Stimulated activated CD4-positive, alpha-beta T cell treated with anti-CD3 and anti-CD28 coated beads, Interleukin-15, amount 100 ng/mL, for 48 hours (primary cell): ENCODE measurements at places on chromosomes 5 and 9.

GRCh38 chr9:72030767-72031166 lies 29.6 kb downstream of the C9orf57 start:
- no peak for DNase-seq

DNA sequence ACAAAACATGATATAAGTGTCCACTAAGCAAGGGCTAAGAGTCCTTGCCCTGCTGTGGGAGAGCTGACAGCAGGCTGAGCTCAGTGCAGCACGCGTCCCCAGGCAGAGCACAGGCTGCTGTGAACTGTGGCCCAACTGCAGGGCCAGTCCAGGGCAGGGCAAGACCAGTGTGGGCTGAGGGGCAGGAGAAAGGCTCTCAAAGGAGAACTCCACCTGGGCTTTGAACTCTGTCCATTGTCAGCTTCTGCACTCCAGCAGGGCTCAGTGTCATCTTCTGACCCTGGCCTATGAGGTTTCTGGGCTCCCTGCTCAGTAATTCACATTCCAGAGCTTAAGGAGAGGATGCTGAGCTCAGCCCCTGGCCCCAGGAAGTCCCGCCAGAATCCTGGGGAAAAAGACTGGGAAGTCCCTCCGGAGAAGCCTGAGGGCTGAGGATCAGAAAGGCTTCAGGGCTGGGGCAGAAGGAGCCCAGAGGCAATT lies 37.4 kb downstream of the LHFPL2 start:
- DNase-seq, result no peak

- no peak for DNase-seq
Observed at GRCh38 chr9:111034170-111034897, 3.9 kb downstream of the LPAR1 start.

GRCh38 chr9:126859111-126859510 lies 1.3 kb upstream of the ZBTB34 start:
- DNase-seq, result no peak

DNA sequence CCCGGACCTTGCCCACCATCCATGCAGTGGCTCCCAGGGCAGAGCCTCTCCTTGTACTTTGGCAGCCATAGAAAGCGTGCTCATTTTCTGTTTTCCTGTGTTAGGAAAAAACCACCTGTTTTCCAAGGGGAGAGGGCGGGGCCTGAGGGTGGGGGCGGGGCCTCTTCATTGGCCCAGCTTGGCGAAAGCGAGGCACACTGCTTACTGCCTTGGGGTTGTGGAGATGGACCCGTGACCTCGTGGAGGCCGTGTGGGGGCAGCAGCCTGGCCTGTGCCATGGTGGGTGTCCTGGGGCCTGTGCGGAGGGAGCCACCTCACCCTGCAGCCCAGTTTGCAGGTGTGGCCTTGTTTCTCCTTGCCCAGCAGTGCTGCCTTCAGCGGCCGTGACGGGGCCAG lies 4.4 kb upstream of the TOR4A start:
- no peak for DNase-seq

DNA sequence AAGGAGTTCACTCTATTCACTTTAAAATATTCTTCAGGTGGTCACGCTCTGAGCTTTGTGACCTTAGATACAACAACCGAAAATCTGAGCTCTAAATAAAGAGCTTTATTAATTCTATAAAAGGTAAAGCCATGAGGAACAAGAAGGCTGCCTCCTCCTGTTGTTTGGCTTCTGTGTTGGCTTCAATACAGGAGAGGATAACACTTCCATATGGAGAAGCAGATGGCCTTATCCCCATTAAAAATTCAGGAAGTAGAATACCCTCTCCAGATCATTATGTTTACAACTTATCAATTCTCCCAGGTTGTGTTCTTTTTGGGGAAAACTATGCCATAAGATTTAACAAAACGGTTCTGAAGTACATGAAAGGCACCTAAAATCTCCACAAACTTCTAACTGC lies 128.4 kb downstream of the TTC39B start:
- DNase-seq, result no peak

- no peak for DNase-seq
Observed at GRCh38 chr9:75775966-75776691, 114.3 kb upstream of the PCSK5 start.

DNA sequence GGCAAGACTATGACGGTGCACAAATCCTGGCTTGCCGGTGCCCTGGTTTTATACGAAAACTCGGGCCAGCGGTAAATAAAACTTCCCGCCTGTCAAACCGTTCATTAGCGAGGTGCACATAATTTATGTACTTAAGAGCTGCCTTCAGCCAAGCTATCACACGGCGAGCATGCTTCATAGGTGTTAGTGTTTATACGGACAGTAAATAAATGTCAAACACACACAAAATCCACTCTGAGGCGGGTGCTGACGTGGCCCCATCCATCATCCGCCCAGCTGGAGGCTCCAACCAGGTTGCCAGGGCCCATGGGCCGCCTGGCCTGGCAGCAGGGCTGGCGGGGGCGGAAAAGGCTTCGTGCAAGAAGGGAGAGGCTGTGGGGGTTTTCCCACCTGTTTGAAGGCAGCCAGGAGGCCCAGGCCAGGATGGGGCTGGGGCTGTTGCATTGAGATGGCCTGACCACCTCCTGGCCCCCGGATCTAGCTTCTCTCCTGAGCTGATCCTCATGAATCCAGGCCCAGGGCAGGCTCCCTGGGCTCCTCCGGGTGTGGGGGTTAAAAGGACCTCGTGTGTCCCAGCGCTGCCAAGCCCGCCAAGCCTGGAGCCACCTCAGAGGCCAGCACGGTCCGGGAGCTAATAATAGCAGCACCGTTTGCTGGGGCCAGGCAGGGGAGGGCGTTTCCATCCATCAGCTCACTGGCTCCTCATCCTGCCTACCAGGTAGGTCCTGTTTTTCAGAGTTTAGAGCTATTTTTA lies 43.2 kb downstream of the BARX1 start:
- no peak for DNase-seq

GRCh38 chr9:33472881-33473615 lies 676 bp downstream of the NOL6 start:
- DNase-seq, result no peak

DNA sequence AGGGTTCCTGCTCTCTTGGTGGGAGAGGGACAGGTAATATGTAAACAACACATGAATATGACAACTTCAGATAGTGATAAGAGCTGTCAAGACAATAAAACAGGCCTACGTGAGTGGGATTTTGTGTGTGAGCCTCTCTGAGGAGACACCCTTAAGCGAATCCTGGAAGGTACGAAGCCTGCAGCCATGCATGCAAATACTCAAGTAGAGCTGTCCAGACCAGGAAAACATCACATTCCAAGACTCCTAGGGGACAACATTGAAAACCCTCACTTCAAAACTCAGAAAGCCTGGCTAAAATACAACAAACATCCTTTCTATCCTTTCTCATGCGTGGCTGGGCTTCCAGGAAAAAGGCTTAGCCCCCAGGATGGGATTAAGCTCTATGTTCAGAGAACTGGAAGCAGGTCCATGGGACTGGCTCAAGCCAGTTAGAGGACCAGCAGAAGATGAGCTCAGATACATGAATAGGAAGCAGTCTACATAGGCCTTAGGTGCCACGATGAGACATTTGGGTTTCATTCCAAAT lies 124.8 kb upstream of the IQGAP2 start:
- DNase-seq, result no peak

DNA sequence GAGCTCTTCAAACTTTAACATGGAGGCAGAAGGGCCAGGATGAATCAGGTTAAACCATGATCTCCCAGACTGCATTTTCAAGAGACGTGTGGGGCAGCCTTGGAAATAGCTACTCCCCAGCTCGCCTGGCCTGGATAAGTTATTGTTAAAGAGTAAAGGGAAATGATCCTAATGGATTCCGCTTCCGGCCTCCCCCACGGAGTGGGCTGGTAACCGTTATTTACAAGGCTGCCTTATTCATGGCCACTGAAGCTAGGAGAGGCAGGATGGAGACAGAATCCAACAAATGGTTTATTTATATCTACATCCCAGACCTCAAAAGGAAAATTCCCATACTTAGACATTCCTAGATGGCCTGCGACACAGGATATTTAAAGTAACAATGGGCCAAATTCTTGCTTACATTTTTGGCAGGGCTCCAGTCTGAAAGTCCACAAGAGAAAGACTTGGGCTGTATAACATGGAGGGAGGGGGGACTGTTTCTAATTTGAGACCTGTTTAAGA lies 27.9 kb downstream of the SPRY4 start:
- DNase-seq, result no peak

DNA sequence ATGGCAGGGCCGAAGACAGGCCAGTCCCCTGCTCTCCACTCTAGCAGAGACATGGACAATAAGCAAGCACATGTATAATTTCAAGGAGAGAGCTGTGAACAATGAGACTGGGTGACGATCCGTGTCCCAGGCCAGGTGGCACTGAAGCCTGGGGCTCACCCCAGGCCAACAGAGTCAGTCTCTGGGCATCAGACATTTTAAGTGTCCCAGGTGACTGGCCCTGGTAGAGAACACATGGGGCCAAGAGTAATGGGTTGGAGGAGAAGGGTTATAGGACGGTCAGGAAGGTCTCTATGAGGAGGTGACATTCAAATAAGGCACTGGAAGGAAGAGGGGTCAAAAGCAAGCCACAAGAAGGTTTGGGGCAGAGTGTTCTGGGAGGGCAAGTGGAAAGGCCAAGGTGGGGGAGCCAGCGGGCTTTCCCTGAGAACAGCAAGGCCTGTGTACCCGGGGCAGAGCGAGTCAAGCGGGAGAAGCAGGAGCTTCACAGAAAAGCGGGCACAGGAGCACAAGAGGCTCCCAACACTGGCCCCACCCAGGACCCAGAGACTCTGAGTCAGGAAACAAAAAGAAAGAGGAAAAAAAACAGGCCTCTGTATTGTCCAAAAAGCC lies 1.1 kb upstream of the AKNA start:
- DNase-seq, result no peak

GRCh38 chr5:112480501-112480900 lies 61.4 kb upstream of the EPB41L4A start:
- no peak for DNase-seq

DNA sequence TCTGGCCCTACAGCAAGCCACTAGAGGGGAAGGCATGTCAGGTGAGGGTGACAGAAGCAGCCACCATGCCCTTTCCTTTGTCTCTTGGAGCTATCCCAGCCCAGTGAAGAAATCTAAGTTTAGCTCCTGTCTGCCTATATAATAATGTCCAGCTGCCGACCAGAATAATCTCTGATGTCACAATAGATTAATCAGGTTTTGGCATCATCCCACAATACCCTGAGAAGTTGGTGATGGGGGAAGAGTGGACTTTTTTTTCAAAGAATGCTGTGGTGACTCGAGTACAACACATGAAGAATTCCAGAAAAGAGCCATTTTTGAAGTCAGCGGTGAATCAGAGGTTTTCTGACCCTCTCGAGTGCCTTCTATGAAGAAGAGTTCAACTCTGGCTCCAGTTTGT lies 1.7 kb upstream of the TSLP start:
- DNase-seq, result no peak

DNA sequence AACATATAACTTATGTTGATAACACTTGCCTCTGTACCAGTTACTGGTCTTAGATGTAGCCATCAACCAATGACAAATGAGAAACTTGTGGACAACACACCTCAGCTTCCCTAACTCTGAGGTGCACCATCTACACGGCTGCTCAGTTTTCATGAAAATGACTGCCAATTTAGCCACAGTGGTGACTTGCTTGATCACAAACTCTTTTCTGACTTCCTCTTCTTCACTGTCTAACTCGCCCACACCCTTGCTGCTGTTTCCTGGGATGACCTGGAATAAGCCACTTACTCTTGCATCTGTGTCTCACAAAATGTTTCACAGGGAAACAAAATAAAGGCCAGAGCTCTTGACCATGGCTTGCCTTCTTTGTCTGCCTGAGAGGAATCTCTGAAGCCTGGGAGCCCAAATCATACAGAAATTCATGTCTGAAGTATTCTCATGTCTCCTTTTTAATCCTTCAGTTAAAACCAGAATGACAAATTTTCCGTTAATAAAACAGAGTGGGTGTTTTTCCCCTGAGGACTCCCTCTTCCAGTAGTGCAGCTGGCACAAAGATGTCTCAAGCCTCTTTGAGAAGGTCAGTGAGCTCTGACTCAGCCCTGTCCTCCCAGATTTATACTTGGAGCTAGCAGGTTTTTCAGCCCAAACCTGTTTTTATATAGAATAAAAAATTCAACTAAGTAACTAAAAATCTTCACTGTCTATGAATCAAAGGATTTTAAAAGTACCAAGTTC lies 126.5 kb upstream of the PAM start:
- no peak for DNase-seq

- DNase-seq, result no peak
Observed at GRCh38 chr9:88503845-88504764, 30.9 kb upstream of the NXNL2 start.

DNA sequence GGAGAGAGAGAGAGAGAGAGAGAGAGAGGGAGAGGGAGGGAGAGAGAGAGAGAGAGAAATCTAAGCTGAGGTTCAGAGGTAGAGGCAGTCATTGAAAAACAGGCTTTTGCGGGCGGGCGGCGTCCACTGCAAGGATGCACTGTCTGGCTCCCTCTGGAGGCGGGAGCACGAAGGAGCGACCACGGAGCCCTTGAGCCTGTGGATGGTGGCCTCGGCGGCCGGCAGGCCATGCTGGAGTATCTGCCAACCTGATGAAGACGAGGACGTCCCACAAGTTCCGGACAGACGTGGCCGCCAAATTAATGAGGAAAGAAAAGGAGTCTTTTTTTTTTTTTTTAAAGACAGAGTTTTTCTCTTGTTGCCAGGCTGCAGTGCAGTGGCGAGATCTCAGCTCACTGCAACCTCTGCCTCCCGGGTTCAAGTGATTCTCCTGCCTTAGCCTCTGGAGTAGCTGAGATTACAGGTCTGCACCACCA lies 2.2 kb upstream of the CCDC125 start:
- DNase-seq, result peak; percentile 58

DNA sequence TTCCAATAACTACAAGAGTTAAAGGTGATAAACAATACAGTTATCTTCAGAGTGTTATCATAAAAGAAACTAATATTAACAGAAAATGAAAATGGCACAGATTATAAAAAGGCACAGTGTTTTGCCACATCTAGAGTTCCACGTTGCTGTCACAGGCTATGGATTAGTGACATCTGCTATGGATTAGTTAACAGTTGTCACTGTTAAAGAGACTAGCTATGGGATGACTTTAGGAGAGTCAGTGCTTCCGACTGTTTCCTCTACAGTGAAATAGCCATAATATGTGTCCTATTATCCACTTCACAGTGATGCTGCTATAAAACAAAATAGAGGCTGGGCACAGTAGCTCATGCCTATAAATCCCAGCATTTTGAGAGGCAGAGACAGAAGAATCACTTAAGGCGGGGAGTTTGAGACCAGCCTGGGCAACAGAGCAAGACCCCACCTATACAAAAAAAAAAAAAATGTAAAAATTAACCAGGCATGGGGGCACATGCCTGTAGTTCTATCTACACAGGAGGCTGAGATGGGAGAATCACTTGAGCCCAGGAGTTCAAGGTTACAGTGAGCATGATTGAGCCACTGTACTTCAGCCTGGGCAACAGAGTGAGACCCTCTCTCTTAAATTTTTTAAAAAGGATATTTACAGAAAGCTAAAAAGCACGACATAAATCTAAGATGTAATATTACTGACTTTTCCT lies 19.7 kb downstream of the MAPKAP1 start:
- DNase-seq, result no peak

- no peak for DNase-seq
Observed at GRCh38 chr9:78807286-78807685, 510.4 kb downstream of the PSAT1 start.

DNA sequence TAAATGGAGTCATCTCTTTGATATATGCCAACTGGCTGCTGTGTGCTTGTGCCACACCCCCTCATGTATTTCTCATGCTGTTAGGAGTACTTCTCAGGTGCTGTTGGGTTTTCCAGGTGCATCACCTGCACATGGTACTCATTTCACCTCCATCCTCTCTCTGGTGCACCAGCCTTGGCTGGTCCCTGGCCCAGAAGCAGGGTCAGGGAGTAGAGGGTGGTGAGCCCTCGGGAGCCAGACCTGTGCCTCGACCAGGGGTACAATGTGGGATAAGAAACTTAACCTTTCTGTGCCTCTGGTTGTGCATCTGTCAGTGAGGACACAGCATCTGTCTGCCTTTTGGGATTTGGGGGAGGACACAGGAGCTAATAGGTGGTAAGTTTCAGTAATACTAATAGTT lies 38.5 kb downstream of the SECISBP2 start:
- no peak for DNase-seq
